Brain microvascular endothelial cell (primary cell): ENCODE measurements at places on chromosomes 12 and 14.

GRCh38 chr12:15497671-15498292 is 175.5 kb downstream of the PTPRO start:
- DNase-seq = no peak

DNA sequence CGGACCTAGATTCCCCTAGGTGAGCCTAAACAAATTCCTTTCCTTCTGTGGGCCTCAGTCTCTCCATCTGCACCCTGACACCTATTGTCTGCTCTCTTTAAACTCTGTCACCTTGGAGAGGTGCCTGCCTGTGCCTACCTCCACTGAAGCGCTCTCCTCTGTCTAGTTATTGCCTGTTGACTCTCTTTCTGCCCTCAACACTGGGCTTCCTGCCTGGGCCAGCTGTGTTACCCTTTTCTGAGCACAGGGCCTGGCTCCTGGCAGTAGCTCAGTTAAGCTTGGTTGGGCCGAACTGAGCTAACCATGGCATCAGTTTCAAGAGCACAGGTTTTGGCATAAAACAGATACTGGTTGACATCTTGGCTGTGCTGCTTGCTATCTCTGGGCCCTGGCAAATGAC is 43.5 kb downstream of the PRMT8 start:
- DNase-seq = no peak

GRCh38 chr12:102407776-102408486 is 72.4 kb downstream of the IGF1 start:
- DNase-seq = peak; percentile 27

- no peak for DNase-seq
These were observed 908 bp downstream of the ENTPD5 start for GRCh38 chr14:74018174-74018585.

DNA sequence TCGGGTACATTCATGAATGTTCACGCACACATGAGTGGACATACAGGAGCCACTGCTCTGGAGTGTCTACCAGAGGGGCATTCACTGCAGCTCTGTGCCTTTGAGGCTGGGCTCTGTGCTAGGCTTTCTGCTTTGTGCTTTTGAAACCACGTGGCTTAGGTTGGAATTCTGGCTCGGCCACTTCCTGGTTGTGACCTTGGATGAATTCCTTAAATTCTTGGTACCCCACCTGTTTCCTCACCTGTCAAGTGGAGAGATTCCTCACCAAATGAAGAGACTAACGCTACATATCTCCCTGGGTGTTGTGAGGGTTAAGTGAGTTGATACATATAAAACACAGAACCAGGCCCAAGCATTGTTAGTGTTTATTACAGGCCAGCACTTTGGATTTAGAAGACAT is 842.8 kb downstream of the VRK1 start:
- no peak for DNase-seq

- DNase-seq = no peak
These were observed 11.2 kb downstream of the GPR132 start for GRCh38 chr14:105053996-105054395.

- peak; percentile 10 for DNase-seq
These were observed at the start of gene CHGA for GRCh38 chr14:92922883-92923743. CHGA (plus strand) TSS chr14:92923150; CDS start chr14:92923360, 210 bp downstream.

GRCh38 chr12:1913377-1914113 is 4.9 kb downstream of the CACNA2D4 start:
- DNase-seq = no peak

DNA sequence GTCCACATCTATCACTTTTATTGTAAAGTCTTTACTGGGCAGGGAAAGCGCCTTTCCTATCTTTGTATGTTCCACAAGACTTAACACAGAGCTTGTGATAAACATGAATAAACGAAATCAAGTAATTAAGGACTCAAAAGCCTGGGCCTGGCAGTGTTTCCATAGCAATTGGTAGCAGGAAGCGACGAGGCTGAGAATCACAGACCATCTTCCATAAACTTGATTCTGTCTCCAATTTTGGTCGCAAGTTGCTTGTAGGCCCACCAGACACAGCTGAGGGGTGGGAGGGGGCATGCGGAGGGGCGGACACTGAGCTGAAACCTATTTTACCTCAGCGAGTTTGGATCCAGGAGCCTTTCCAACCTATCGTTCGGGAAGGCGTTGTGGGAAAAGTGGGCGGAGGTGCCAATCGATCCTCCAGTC is 302 bp downstream of the CCDC38 start:
- DNase-seq = no peak

DNA sequence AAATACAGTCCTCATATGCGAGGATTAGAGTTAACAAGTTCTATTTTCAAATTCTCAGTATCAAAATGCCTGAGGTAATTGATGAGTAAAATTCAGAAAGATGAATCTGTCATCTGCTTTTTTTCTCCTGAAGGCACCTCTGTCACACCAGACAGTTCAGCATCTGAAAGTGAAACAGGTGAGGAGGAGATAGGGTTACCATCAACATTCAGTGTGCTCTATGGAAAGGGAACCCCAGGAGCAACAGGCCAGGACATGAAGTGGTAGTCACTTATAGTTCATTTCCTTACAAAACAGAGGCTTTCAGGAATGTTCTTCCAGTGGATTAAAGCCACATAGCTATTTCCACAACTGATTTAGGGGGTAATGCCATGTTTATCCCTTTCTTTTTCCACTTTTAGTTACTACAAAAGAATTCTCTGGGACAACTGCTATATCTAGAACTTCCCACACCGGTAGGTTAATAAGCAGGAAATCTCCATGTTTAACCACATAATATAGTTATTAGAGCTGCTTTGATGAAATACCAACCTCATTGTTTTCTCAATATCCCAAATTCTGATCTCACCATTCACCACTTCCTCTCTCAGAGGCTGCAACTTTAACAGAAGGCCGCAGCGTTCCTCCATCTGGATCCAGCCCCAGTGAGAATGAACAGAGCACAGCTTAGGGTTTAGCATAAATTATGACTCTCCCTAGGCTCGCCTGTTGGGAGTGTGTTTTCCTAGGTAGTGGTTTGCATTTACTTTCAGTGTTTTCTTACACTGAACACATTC is 177.0 kb upstream of the CNTN1 start:
- no peak for DNase-seq

- DNase-seq = no peak
These were observed 7.6 kb downstream of the NOC4L start for GRCh38 chr12:132151766-132152410.

GRCh38 chr14:104897330-104898194 is 27.1 kb upstream of the PLD4 start:
- no peak for DNase-seq

DNA sequence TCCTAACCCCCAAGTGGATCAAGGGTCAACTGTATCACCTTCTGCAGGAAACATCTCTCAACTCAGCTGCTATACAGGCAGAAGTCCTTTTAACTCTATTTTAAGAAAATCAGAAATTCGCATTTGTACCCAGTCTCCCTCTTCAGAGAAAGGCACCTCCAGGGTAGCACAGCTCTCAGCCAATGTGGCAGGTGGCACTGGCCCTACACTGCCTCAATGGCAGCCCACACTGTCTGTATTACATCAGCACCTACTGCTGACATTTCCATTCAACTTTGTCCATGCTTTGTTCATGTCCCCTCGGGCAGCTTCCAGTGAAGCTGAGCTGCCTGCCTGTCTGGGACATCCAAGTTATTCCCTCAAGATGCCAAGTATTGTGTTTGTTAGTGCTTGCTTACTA is 8.8 kb downstream of the SPTSSA start:
- DNase-seq = no peak

DNA sequence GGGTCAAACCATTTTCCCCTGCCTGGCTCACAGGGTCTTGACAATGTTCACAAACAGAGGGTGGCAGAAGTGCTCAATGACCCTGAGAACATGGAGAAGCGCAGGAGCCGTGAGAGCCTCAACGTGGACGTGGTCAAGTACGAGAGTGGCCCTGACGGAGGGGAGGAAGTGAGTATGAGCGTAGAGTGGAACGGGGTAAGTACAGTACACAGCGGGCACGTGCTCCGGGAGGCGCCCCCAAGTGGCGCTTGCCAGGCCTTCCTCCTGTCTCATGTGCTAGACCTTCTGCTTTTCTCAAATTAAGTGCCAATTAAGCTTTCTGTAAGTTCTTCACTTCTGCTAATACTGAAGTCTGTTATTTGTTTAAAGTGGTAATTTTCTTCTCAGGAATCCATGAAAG is 35.9 kb downstream of the XRCC3 start:
- peak; percentile 17 for DNase-seq

DNA sequence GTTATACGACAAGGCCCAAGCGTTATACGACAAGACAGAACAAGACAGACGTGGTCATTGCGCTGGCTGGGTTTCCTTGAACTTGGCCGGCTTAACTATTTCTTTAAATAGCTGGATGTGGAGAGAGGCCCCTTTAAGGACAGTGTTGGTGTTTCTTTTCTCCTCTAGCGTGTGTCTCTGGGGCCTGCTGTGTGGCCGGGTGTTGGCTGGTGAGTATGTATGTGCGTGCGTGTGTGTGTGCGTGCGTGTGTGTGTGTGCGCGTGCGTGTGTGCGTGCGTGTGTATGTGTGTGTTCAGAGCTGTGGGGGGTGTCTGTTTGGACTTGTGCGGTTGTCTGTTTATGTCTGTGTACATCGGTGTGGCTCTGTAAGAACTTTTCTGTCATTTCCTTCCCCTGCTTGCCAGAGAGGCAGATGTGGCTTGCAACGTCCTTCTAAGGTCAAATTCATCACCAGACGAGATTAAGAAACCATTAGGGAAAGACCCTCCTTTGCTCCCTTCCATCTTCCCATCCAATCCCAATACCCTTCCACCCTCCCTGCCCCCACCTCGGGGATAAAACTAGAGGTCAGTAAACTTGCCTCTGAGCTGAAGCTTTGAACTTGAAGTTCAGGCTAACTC is 78.6 kb upstream of the TBX3 start:
- peak; percentile 47 for DNase-seq

GRCh38 chr14:59371771-59372170 is 93.4 kb downstream of the GPR135 start:
- no peak for DNase-seq

- DNase-seq = no peak
These were observed 4.1 kb upstream of the KIF26A start for GRCh38 chr14:104134061-104134965.

DNA sequence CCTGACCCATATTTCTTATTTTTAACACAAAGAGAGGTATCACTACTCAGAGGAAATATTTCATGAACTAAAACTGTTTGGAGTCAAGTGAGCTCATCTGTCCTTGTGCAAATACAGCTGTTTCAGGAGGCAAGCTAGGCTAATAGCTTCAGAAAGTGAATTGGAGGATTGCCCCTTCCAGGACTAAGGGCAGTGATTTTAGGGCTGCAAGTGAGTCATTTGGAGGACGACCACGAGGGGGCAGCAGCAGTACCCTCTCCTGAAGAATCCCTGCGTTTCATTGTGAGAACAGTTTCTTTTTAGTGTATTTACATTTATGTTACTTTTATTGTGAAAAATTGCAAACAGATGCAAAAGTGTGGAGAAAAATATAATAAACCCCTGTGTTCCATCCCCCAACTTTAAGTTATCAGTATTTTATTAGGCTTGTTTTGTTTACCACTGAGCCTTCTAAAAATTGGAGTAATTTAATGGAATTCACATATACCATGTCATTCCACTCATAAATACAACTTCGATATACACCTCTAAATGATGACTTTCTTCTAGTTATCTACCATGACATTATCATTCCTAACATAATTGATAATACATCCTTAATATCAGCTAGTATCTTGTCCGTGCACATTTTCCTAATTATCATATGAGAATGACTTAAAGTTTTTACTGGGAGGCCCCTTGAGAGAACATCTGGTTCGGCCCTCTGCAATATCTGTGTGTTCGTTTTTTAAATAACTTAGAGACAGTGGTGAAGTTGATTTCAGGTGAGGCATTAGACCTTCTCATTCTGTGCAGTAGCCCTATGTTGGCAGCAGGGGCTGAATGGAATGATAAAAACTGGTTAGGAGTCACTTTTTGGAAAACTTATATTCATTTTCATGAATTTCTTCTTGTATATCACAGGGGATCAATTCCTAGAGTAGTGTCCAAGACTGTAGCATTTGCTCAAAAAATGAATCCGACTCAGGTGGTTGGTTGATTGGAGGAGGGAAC is 13.7 kb downstream of the FOXJ2 start:
- DNase-seq = peak; percentile 79

DNA sequence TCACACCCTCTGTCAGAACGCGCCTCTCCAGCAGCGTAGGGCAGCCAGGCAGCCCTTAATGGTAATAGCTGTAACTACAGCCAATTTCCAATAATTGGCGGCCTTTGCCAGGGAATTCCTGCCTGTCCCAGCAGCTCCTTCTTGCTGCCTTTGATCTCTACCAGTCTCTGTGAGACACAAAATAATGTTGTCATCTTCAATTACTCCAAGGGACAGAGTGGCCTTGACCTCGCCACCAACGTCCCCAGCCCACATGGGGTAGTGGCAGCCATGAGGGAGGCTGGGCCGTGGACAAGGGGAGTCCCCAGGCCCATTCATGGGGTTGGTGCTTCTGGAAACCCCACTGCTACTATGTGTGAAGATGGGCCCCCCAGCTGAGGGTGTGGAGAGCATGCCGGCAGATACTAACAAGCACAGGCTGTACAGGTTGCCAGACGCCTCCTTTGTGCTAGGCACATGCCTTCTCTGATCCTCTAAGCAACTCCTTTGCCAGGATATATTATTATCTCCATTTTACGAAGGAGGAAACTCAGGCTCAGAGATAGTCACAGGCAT is 17.4 kb upstream of the CLMN start:
- DNase-seq = no peak

DNA sequence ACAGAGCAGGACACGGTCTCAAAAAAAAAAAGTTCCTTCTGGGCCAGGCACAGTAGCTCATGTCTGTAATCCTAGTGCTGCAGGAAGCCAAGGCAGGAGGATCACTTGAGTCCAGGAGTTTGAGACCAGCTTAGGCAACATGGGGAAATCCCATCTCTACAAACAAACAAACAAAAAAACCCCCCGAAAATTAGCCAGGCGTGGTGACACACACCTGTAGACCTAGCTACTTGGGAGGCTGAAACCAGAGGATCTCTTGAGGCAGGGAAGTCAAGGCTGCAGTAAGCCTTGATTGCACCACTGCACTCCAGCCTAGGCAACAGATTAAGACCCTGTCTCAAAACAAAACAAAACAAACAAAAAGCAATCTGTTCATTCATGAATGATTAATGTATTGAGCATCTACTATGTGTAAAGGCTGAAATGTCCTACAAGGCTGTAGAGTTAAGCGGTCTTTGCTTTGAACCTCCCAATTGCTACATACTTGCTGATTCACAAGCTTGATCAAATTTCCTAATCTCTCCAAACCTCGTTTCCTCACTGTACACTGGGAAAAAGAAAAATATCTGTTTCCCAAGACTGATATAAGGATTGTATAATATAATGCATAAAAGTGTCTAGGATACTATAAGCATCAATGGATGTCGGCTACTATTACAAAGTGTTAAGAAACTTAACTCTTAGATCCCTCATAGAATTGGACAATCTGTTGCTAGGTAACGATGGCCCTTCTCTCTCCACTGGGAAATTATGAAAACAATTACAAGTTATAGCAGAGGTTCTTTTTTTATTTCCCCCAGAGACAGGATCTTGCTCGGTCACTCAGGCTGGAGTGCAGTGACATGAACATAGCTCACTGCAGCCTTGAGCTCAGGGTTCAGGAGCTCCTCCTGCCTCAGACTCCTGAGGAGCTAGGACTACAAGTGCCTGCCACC is 7.9 kb upstream of the RILPL2 start:
- DNase-seq = peak; percentile 60
